ENCODE measurements at places on chromosomes 6 and 20. TPM values are rescaled to one million over a fixed set of nuclear protein-coding genes. Genes with fewer than 3 reads are reported as not detected.

The PNPLA1 gene
- not detected for total RNA-seq

The CALHM4 gene
- total RNA-seq: not detected

The SEC63 gene
- 49.5 TPM for total RNA-seq

DNA sequence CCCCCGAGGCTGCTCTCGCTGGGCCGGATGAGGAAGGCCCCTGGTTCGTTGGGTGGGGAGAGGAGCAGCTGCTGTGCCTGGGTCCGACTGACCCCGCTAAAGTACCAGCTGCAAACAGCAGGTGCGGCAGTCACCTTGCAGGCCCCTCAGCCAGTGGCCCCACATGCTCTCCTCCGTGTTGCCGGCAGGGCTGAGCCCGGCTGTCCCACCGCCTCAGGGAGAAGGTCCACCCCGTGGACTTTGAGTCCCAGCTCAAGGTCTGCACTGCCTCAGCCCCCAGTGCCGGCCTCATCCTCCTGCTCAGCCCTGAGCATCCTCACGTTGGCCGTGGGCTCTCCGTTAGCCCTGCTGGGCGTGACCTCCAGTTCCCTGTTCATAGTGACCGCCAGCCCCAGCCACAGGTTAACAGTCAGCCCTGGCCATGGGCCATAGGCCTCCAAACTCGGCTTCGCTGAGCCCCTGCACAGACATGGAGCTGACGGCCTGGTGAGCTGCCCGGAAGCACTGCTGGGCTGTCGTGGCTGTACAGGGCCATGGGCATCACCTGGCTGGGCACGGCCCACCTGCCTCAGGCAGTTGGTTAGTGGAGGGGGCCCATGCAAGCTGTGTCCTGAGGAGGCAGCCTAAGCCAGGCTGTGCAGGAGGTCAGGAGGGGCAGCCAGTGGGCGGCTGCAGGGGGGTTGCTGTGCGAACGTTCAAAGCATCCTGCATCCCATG is 3.1 kb downstream of the SRMS start:
- no peaks in the 10 kb centered on the region for H3K4me1 ChIP-seq
- H3K36me3 ChIP-seq: no peaks in the 10 kb centered on the region
- no peaks in the 10 kb centered on the region for H3K27me3 ChIP-seq
- no peak for DNase-seq
- no peak overlapping the region for H3K27ac ChIP-seq

DNA sequence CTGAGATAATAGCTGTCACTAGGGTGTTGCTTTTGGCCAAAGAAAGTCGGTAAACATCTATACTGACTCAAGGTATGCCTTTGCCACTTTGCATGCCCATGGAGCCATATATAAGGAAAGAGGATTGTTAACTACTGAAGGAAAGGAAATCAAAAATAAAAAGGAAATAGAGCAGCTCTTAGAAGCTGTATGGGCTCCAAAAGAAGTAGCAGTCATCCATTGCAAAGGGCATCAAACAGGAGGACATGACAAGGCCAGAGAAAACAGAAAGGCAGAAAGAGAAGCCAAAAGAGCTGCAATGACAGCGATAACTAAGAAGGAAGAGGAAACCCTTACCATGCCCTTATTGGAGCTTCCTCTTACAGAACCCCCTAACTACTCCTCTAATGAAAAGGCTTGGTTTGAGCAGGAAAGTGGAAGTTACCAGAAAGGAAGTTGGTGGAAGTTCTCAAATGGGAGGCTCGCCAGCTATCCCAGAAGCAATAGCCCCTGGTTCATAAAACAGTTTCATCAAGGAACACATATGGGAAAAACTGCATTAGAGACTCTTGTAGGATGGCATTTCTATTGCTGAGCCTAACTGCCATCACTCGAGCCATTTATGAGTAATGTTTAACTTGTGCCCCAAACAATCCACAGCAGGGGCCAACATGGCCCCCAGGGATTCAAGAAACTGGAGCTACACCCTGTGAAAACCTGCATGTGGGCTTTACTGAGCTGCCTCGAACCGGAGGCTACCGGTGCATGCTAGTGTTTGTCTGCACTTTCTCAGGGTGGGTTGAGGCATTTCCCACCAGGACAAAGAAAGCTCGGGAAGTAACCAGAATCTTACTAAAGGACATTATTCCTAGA is 7.0 kb downstream of the IL22RA2 start:
- no peaks in the 10 kb centered on the region for H3K4me1 ChIP-seq
- H3K27ac ChIP-seq: no peak overlapping the region
- H3K4me3 ChIP-seq: no peak overlapping the region
- no peak for DNase-seq

Measured in heart right ventricle (tissue), 16 donors.